ENCODE measurements at places on chromosomes 13 and 19.

DNA sequence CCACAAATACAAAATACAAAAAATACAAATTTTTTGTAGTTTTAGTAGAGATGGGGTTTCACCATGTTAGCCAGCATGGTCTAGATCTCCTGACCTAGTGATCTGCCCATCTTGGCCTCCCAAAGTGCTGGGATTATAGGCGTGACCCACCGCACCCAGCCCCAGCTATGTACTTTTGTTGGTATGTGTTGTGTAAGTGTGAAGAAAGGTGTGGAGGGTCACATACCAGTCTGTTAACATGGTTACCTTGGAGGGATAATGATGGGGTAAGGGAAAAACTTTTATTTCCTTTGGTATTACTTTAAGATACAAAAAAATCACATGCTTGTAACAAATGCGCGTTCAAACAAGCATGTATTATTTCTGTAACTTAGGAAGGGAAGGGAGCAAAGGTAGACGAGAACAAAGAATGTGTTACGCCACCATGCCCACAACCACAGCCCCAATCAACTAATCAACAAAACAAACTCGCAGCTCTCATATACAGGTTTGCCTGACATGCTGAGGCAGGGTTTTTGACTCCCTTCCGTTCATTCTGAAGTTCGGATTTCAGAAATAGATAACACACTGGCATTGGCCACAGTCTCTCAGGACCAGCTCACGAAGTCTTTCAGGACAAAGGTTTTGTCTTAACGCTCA, 13.5 kb upstream of the VWA8 start:
- DNase-seq, result no peak

GRCh38 chr13:75864718-75865117, 228.6 kb downstream of the LMO7 start:
- peak; percentile 74 for DNase-seq

- DNase-seq, result no peak
These were observed 253 bp upstream of the TPTE2 start for GRCh38 chr13:19561585-19561984.

- DNase-seq, result no peak
These were observed 4.9 kb upstream of the PDE4C start for GRCh38 chr19:18230941-18231734.

GRCh38 chr13:27011661-27012060, 159.9 kb downstream of the USP12 start:
- DNase-seq, result no peak

GRCh38 chr13:94864474-94864873, 152.1 kb upstream of the SOX21 start:
- DNase-seq, result no peak

DNA sequence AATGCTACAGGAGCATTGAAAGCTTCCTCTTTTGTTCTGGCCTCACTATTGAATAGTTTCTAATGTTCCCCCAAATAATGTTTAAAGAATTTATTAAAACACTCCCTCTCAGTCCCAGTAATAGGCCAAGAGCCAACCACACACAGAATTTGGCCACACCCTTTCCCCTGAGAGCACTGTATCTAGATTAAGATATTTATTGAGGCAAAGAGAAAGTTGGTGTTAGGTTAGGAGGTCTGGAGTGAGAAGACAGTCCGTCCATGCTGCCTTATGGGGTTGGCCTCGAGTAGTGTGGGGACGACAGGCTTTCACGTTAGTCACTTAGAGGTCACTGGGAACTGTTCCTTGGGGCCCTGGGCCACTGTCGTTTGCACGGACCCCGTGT, 122.9 kb upstream of the RNF113B start:
- DNase-seq, result peak; percentile 32

DNA sequence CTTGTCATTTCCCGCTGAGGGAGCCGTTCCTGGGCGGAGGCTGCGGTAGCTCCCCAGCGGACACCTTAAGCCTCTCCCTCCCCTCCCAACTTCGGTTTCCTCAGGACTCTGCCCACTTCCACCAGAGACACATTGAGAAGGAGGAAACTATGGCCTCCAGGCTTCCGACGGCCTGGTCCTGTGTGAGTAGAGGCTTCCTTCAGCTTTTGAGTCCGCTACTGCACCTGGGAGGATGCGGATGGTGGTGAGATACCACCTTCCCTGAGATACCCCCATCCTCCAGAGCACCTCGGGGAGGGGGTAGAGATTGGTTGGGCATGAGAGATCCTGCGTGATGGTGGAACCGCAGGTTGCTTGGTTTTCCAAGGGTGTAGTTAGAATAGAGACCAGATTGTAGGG, 955 bp downstream of the ZNF274 start:
- no peak for DNase-seq

DNA sequence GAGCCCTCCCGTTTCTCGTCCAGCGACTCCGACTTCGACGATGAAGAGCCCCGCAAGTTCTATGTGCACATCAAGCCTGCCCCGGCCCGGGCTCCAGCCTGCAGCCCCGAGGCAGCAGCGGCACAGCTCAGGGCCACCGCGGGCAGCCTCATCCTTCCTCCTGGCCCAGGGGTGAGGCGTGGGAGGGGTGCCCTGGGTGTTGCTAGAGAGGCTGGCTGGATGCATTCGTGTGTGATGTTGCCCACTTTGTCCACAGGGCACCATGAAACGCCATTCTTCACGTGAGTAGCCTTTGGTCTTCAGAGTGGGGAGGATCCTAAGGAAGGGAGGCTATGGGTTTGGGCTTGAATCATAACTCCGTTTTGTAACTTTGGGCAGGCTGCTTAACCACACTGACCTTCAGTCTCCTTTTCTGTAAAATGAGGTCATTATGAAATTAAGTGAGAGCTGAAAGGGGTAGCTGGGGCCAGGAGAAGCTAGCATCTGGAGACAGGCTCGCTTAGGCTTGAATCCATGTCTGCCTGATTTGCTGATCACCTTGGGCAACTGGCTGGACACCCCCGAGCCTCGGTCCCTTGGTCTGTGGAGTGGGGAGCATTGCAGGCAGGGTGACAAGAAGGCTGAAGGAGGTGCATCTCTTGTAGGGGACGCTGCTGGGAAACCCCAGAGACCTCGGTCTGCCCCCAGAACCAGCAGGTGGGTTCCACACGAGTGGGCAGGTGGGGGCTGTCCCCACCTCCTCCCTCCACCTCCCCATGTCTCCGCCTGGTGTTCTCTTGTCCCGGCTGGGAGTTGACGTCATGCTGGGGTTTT, 18.7 kb upstream of the B3GNT3 start:
- DNase-seq, result peak; percentile 82

DNA sequence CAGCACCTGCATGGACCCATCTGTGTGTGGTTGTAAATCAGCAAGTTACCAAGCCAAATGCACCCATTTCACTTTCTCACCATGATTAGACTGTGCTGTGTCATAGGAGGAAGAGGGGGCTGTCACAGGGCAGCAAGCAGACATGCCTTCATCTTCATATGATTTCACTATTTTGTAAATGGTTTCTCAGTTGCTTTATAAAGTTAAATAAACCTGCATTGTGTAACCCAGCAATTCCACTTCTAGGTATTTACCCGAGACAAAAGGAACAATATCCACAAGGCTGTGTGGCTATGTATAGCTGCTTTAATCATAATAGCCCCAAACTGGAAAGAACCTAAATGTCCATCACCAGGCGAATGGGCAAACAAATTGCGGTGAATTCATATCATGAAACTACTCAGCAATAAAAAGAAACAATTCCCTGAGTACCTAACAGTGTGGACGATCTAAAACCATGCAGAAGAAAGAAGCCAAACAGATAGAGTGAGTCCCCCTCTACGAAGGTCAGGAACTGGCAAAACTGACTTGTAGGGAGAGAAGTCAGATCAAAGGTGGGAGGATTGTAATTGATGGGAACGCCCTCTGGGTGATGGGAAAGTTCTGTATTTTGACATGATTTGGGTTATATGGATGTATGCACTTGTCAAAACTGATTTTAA, 185.4 kb downstream of the COL4A1 start:
- DNase-seq, result no peak

DNA sequence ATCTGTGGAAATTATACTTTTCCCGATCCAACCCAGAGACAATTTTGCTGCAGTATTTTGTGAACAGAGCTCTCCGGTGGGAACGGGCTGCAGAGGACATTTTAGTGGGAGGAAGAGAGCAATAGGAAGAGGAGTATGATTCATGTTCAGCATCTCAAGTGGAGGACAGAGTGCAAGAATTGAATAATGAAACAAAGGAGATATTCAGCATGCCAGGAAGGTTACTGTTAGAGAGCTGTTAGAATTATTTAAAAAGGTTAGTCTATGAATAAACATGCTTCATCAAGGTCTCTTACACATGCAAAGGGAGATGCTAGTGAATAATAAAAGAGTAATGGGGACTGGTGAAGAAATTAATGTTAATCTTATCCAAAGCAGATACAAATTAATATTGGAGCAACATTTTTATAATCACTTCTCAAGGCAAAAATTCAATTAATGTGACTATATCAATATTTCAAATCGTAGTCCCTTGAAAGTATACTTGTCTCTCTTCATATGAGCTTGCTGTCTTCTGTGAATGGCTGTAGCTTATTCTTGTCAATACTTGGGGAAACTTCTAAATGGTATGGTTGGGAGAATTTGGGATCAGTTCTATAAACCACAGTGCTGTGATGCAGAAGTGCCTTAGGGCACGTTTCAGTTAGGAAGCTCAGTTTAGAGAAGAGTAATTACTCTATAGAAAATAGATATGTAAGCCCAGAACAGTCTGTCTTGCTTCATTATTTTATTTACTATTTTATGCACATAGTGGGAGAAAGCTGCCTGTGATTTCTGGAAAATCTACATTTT, 1165.8 kb downstream of the OLFM4 start:
- no peak for DNase-seq
